Ovary (tissue), 10 donors: ENCODE measurements at places on chromosomes 13 and 19. TPM values are rescaled to one million over a fixed set of nuclear protein-coding genes. Genes with fewer than 3 reads are reported as not detected.
A peak's percentile ranks its signal among the peaks of the same experiment; 100 is the strongest.

- no peak for DNase-seq
Observed at GRCh38 chr13:90420683-90421082, 926.8 kb upstream of the MIR17HG start.

The CBARP gene
- 21.1 TPM for total RNA-seq

The CGB3 gene
- not detected for total RNA-seq

- no peak for DNase-seq
Observed at GRCh38 chr19:42528354-42529247, at the start of gene CEACAM1. CEACAM1 (minus strand) TSS chr19:42528481; CDS start chr19:42528374, 107 bp downstream.

The EFNA2 gene
- not detected for total RNA-seq

The CYP2A7 gene
- total RNA-seq: 0.55 TPM

The LILRA5 gene
- 0.74 TPM for total RNA-seq

- no peak for DNase-seq
Observed at GRCh38 chr13:43848001-43848649, 31.4 kb downstream of the CCDC122 start.

- DNase-seq: no peak
Observed at GRCh38 chr13:21034603-21035191, 26.7 kb downstream of the LATS2 start.

- DNase-seq: no peak
Observed at GRCh38 chr13:31927219-31927653, 104.3 kb upstream of the FRY start.

The KCNRG gene
- 1.1 TPM for total RNA-seq

- no peak for DNase-seq
Observed at GRCh38 chr19:367963-368629, 23.5 kb upstream of the MIER2 start.

The MPHOSPH8 gene
- 36.5 TPM for total RNA-seq

The ZNF836 gene
- total RNA-seq: 19.0 TPM

The SLITRK5 gene
- total RNA-seq: 0.15 TPM

The C19orf73 gene
- not detected for total RNA-seq

The PSG3 gene
- total RNA-seq: not detected

The ZNF20 gene
- total RNA-seq: 3.2 TPM

GRCh38 chr19:4597278-4597974 lies 37.9 kb upstream of the SEMA6B start:
- no peak for DNase-seq

DNA sequence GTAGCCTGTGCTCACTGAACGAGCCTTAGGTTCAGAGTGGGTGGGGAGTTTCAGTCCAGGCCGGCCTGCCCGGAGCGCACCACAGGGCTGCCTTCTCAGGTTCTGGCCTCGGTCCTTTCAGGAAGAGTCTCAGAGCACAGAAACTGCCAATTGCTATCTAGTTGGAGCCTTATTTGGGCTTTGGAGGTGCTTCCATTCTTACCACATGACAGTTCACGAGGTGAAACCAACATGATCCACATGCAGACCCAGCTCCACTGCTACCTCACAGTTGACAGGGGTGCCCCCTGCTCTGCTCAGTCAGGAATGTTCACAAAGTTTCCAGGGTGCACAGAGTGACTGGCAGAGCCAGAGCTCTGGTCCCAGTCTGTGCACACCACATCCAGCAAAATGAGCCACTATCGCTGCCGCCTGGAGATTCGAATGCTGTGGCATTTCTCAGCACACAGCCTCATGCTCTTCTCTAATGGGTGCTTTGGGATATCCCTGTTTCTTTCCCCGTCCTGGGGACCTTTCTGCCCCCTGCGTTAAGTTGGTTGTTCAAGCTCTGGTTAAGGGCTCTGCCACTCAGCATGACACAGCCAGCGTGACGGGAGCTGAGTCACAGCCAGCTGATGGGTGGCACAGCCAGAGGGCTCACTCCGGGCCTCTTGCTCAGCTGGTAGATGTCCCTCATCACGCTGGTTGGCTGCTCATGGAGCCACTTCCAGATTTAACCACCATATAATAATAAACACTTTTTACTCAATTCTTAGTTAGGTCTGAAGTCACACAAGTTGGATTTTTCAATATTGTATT lies 7.5 kb upstream of the SACS start:
- no peak for DNase-seq

- DNase-seq: peak; percentile 66
Observed at GRCh38 chr19:46746281-46747057, at the start of gene STRN4. STRN4 (minus strand) TSS chr19:46746450; CDS start chr19:46746430, 20 bp downstream.

DNA sequence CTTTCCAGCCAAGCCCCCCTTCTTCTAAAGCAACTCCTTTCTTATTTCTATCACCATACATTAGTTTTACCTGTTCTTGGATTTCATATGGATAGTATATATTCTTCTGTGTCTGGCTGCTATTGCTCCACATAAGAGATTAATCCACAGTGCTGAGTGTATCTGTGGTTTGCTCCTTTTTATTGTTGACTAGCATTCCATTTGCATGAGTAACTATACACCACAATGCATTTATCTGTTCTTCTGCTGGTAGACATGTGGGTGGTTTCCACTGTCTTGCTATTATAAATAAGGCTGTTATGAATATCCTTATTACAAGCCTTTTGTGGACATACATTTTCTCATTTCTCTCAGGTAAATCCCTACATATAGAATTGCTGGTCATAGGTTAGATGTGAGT lies 138.2 kb downstream of the SLC7A1 start:
- DNase-seq: no peak

DNA sequence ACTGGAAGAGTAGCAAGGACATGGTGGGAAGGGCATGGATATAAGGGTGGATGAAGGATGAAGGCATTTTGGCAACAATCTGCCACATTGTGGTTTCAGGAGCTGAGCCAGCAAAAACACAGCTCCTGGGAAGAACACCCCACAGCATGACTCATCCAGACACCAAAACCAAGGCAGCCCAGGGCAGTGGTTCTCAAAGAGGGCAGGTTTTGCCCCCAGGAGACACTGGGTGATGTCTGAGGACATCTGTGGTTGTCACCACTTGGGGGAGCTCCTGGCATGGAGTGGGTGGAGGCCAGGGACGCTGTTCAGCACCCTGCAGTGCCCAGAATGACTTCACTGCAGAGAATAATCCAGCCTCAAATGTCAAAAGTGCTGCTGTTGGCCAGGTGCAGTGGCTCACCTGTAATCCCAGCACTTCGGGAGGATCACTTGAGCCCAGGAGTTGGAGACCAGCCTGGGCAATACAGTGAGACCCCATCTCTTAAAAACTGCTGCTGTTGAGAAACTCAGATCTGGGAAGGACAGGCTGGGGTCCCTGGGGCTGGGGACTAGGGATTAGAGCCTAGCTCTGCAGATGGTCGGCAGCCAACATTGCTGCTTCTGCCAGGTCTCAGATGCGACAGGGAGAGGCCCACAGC lies 16.1 kb downstream of the ZFR2 start:
- DNase-seq: no peak
